ENCODE measurements at places on chromosomes 5 and 9.

DNA sequence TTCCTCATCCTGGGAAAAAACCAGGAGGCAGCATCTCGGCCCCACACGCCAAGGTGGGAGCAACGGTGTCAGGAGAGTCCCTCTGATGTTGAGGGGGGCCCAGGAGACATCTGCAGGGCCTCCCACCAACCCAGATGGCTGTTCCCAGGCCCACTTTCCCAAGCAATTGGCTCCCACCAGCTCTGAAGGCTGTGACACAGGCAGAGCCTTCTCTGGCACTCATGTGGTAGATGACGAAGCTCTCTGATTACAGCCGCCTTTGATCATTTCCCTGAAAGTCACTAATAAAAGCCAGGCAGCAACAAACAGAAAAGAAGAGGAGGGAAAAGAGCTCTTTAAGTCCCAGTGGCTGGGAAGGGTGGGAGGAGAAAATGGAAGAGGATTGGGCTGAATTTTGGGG lies 226.5 kb downstream of the CDK5RAP2 start:
- DNase-seq, result peak; percentile 11

- DNase-seq, result peak; percentile 13
Measured at GRCh38 chr9:20693068-20693467, 9.0 kb downstream of the FOCAD start.

GRCh38 chr5:119274767-119275130 lies 81.1 kb upstream of the TNFAIP8 start:
- DNase-seq, result peak; percentile 62

DNA sequence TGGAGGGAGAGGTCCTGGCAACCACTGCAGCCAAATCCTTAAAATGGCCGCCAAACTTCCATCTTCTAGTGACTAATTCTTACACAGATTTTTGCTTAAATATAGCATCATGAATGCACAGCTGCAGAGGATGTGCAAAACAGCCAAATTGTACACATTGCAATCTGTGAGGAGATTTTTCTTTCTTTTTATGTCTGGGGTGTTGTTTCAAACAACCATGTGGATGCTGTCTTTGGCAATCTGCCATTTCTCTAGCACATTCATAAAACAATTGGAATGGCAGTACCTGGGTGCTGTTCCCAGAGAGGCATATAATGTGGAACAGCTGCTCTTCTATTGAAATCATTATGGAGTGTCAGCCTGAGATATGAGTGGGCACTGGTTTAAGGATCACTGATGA lies 1082.9 kb upstream of the SEMA6A start:
- no peak for DNase-seq

DNA sequence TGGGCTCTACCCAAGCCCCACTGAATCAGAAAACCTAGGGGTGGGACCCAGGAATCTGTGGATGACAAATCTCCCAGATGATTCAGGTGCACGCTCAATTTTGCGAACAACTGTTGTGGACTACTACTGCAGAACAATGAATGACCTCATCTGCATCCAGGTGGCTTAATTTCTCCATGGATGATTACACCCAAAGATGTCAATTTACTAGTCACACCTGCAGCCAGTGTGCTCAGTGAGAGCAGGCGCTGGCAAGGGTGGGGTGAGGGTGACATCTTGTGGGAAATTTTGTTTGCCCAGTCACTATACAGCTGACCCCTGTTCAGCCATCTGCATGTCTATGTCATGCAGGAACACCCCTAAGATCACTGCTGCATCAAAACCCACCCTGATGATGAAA lies 118.2 kb downstream of the ENTREP1 start:
- DNase-seq, result no peak

DNA sequence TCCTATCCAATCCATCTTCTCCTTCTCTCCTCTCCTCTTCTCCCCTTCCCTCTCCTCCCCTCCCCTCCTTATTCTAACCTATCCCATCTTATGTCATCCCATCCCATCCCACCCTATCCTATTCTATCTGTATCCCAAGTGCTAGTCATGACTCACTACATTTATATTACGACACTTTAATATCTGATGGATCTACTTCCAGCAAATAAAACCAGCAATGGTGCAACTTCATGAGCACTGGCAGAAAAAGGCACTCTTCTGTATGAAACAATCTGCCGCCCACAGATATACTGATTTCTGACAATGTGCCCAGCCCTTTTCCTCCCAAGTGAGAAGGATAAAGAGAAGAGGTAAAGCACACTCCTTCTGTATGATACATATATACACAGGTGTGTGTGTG lies 86.6 kb upstream of the ANKH start:
- no peak for DNase-seq

- no peak for DNase-seq
Measured at GRCh38 chr5:137838976-137839375, 28.7 kb upstream of the MYOT start.

- DNase-seq, result no peak
Measured at GRCh38 chr5:172641359-172642050, 442 bp downstream of the NEURL1B start.

- no peak for DNase-seq
Measured at GRCh38 chr5:158816011-158816696, 283.6 kb downstream of the EBF1 start.

GRCh38 chr9:68741704-68742332 lies 36.8 kb downstream of the PIP5K1B start:
- DNase-seq, result no peak

DNA sequence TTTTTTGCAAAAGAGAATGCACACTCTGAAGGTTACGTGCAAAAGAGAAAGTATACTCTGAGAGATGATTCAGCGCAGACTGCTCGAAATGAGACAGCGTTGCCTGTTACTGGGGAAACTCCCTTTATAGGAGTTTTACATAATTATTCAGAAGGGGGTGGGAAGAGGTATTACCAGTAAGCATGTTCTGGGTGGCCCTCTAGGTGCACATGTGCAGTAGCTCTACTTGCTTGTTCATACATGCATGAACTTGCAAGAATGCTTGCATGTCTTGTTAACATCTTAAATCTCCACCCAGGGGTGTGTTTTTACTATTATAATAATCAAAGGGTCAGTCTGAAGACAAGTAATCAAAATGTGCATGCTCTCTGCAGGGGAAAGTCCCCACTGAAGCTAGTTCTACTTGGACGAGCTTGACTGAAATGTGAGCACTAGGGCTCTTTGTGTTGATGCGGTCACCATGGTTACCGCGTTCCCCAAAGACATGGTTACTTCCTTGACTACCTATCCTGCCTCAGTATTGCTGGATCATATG lies 75.5 kb downstream of the SGCD start:
- DNase-seq, result no peak

DNA sequence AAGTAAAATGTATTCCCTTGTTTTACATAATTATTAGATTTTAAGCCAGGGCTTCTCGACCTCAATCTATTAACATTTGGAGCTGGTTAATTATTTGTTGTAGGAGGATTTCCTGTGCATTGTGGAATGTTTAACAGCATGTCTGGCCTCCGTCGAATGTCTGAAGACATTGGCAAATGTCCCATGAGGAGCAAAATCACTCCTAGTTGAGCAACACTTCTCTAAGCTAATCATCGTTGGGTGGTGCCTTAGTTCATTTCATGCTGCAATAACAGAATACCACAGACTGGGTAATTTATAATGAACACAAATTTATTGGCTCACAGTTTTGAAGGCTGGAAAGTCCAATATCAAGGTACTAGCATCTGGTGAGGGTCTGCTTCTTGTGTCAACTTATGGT lies 13.4 kb upstream of the VPS13A start:
- DNase-seq, result peak; percentile 94

- DNase-seq, result no peak
Measured at GRCh38 chr5:127796211-127796610, 93.0 kb downstream of the CCDC192 start.

DNA sequence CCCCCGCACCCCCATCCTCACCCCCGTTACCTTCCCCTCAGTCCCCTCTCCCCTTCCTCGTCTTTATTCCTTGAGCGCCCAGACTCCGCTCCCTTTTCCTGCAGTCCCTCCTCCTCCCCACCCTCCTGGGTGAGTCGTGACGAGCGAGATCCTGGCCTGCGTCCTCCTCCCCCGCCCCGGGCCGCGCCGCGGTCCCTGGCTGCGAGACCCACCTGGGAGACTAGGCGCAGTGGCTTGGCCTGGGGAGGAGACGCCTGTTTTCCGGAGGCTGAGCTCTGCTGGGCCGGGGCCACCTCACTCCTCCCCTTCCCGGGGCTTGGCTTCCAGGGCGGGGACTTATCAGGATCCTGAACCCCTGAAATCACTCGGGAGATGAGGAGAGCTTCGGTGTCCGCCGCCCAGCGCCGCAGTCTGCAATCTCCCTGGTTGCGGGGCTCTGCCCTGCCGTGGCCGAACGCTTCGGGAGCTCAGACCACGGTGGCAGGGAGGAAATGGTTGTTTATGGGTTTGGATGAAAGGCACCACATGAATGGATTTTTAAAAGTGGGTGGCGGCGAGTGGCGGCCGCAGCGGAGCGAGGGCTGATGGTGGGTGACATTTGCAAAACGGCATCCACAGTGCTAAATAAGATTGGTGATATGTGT lies 984 bp downstream of the STXBP1 start:
- DNase-seq, result peak; percentile 52

- no peak for DNase-seq
Measured at GRCh38 chr5:88116396-88116795, 152.2 kb downstream of the TMEM161B start.

GRCh38 chr5:113145757-113146387 lies 169.3 kb downstream of the DCP2 start:
- DNase-seq, result no peak

DNA sequence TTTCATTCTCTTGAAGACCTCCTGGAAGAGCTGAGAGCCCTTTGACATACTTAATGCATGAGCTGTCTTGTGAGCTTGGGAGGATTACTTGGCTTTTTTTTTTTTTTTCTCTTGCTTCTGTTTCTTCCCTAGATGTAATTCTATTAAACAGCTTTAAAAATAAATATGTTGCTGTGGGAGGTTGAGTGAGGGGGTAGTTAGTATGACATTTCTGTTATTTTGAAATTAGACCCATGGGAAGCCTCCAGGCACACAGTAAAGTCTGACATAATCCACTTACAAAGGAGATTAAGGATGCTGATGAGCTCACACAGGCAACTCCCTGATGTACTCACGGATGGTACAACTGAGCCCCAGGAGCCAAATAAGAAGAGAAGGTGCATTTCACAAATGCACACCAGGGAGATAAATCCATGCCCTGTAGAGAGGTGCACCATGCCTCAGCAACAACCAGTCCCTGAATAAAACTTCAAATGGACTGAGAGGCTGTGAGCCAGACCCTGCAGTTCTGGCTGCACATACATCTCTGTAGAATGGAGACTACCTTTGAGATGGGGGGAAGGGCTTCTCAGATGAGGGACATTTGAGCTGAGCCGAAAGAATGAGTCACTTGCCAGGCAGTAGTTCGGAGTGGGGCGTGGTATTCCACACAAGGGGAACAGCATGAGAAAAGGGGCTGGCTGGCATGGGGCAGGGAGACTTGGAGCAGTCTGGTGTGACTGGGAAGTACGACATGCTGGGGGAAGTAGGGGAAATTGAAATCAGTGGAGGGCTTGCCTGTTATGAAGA lies 68.7 kb downstream of the ACTL7B start:
- peak; percentile 30 for DNase-seq

GRCh38 chr9:120080849-120081248 lies 499.1 kb downstream of the CDK5RAP2 start:
- DNase-seq, result no peak

GRCh38 chr5:121086671-121087070 lies 622.6 kb downstream of the PRR16 start:
- DNase-seq, result no peak

- no peak for DNase-seq
Measured at GRCh38 chr5:24714746-24715145, 70.0 kb upstream of the CDH10 start.

- no peak for DNase-seq
Measured at GRCh38 chr5:172602783-172603231, 38.3 kb upstream of the NEURL1B start.

DNA sequence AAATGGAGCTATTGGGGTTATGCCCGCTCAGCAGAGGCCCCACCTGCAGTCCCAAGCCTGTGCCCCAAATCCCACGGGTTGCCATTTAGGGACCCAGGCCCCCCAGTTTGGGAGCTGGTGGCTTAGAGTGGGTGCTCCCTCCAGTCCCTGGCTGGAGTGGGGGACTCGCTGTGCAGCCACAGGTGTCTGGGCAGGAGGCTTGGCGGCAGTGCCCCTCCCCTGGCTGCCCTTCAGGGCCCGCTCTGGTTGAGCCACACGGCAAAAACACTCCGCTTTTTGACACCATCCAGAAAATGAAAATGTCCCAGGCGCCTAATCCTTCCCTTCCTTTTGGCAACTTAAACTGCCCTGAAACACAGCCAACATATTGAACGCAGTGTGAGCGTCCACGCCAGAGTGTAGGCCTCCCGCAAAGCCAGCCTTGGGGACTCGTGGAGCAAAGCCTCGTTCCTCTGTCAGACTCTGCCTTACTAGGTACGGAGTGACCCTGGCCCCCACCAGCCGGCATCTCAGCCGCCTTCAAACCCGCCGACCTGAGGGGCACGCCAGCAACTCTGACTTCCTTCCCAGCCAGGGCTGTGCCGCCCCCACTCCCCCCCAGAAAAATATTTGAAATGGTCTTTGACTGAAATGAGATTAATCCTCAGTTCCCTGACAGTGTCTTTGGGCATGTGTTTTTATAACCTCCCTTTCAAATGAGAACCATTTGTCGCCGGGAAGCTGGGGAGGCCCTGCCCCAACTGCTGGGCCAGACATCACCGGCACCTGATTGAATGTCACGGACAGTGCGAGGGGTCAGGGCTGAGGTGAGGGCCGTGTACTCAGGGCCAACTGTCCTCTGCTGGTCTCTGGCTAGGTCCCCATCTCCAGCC lies 98.5 kb upstream of the LMX1B start:
- DNase-seq, result no peak

DNA sequence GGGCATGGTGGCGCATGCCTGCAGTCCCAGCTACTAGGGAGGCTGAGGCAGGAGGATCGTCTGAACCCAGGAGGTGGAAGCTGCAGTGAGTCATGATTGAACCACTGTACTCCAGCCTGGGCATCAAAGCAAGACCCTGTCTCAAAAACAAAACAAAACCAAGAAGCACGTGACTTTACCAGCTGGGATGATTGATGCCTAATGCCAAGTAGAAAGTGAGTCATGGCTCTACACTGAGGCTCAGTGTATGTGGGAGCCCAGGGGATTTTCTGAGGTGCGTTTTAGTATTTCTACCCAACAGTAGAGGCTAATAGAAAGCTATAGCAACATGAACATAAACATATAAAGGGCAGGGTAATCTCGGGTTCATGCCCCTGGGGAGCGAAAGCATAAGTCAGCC lies 13.9 kb upstream of the BRD3OS start:
- no peak for DNase-seq

GRCh38 chr5:156241266-156241665 lies 85.7 kb upstream of the SGCD start:
- no peak for DNase-seq

DNA sequence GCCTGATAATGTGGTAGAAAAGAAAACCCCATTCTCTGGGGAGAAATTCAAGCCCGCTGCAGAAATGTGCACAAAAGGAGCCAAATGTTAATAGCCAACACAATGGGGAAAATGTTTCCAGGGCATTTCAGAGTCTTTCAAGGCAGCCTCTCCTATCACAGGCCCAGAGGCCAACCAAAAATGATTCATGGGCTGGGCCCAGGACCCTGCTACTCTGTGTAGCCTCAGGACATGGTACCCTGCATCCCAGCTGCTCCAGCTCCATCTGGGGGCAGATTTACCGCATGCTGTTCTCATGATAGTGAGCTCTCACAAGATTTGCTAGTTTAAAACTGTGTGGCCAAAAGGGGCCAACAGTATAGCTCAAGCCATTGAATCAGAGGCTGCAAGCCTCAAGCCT lies 41.1 kb downstream of the RAPGEF6 start:
- no peak for DNase-seq

- DNase-seq, result no peak
Measured at GRCh38 chr5:176469296-176469695, 21.1 kb downstream of the FAF2 start.

- no peak for DNase-seq
Measured at GRCh38 chr9:92795598-92796336, 31.1 kb upstream of the BICD2 start.
